Spinal cord (tissue), 10 donors: ENCODE measurements at places on chromosomes 6 and 20. TPM values are rescaled to one million over a fixed set of nuclear protein-coding genes. Genes with fewer than 3 reads are reported as not detected.

NTSR1 gene
- total RNA-seq, result 1.3 TPM

TINAG gene
- total RNA-seq, result 0.10 TPM

CD93 gene
- 33.4 TPM for total RNA-seq

CFAP61 gene
- total RNA-seq, result 9.8 TPM

MYMX gene
- total RNA-seq, result 0.22 TPM

TPD52L2 gene
- total RNA-seq, result 38.5 TPM

SMPD2 gene
- 4.9 TPM for total RNA-seq
